ENCODE measurements at places on chromosomes 4 and X. TPM values are rescaled to one million over a fixed set of nuclear protein-coding genes. Genes with fewer than 3 reads are reported as not detected.

Gene PARM1
- 41.1 TPM for polyA plus RNA-seq

Gene RTL5
- not detected for polyA plus RNA-seq

Gene SPANXD
- not detected for polyA plus RNA-seq

Gene ZNF330
- 48.1 TPM for polyA plus RNA-seq

Gene FAM114A1
- polyA plus RNA-seq = 3.1 TPM

Gene RAB40A
- 0.29 TPM for polyA plus RNA-seq

Gene PCDH11X
- polyA plus RNA-seq = 0.03 TPM

Gene PSAPL1
- polyA plus RNA-seq = not detected

Gene KIAA0232
- 10.1 TPM for polyA plus RNA-seq
